Left forelimb (tissue), 1 donor: ENCODE measurements at places on chromosomes 1 and 21.

GRCh38 chr1:180540697-180541594, 17.8 kb upstream of the OVAAL start:
- no peak for DNase-seq

GRCh38 chr1:213138892-213139291, 87.9 kb downstream of the RPS6KC1 start:
- DNase-seq, result no peak

DNA sequence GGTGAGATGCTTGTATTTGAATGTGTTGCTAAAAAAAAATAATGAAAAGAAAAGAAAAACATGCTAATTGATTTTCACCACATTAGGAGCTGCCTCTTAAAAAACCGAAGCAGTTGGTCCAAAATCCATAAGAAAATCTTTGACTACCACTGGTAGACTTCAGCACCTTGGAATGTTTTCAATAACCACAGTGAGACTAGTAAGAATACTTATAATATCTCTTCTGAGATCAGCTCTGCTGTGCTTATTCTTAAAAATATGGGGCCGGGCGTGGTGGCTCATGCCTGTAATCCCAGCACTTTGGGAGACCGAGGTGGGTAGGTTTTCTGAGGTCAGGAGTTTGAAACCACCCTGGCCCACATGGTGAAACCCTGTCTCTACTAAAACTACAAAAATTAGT, 15.1 kb downstream of the NFYC start:
- DNase-seq, result no peak

- no peak for DNase-seq
Observed at GRCh38 chr1:53799141-53799540, 39.0 kb downstream of the NDC1 start.

DNA sequence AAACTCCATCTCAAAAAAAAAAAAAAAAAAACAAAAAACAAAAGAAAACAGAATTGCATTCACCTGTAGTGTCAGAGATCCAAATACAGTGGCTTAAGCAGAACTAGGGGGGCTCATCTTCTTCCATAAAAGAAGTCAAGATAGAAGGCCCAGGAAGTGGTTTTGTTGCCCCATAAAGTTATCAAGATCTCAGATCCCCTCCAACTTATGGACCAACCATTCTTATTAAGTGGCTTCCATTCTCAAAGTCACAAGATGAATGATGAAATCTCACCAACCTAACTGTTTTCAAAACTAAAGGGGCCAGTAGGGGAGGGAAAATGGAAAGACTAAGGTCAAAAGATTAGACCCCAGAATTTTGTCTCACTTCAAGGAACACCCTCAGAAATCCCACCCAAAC, 30.1 kb upstream of the DUSP23 start:
- no peak for DNase-seq

GRCh38 chr1:200367841-200368534, 41.8 kb downstream of the ZNF281 start:
- DNase-seq, result no peak

GRCh38 chr1:221998781-221999180, 256.9 kb upstream of the DUSP10 start:
- DNase-seq, result no peak

GRCh38 chr1:93845538-93846205, 33.3 kb downstream of the DNTTIP2 start:
- no peak for DNase-seq

DNA sequence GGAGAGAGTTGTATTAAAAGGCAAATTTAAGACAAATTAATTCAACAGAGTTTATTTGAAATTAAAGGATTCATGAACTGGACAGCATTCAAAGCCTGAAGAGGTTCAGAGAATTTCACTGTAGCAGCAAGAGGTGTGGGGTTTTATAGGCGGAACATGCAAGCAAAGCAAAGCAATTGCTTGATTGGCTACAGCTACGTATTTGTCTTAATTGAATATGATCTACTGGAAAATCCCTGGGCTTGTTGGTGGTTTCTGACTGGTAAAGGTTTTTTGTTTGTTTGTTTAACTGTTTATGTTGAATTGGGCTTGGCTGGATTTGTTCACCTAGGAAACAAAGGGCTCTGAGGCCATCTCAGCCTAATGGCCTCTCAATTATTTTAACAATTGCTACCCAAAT, 61.5 kb downstream of the KCNK1 start:
- no peak for DNase-seq

GRCh38 chr1:89147678-89148658, 22.1 kb upstream of the GBP2 start:
- no peak for DNase-seq

DNA sequence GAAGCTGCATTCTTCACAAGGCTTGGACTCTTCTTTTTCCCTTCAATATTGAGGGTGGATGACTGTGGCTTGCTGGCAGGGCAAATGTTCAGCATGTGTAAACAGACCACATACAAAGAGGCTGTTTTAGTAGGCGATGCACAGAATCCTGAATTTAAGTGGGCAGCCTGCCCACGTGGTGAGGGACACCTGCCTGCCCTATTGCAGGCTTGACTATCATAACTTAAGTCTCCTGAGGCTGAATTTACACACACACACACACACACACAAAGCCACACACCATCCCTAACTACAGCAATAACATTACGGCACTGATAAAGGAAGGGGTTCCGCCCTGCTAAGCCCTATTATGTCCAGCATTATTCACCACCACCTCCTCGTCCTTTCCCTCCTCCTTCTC, 15.9 kb downstream of the SYT2 start:
- DNase-seq, result no peak

DNA sequence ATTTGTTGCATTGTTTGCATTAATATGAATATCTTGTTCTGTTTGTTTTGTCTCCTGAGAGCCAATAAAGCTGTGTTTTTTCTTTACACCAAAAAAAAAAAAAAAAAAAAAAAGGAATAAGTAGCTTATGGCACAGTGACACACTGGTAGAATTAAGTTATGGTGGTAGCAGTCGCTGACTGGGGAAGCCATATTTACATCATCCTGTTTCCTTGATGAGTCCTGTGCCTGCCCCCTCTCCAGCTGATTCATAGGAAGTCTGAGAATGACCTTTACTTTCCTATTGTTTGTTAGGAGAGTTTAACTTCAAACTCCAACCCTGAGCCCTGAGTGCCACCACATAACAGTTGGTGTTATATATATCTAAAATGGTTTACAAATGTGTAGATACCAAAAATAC, 62.2 kb downstream of the OBSCN start:
- DNase-seq, result no peak

GRCh38 chr1:48202030-48202752, 20.3 kb upstream of the SLC5A9 start:
- peak; percentile 78 for DNase-seq

DNA sequence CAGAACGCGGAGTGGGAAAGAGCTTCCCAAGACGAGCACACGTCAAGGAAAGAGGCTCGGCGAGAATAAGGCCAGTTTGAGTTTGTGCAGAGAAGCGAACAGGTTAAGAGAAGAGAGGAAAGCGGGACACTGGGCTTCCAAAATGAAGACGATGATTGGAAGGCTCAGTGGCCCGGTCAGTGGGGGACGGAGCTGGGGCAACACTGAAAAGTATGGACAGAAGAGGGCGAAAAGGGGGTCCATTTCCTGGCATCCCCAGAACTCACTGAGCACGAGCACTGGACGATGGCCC, 258 bp downstream of the CCT3 start:
- no peak for DNase-seq

GRCh38 chr1:52080014-52080415, 23.9 kb downstream of the BTF3L4 start:
- no peak for DNase-seq

GRCh38 chr1:184556665-184557064, 169.8 kb downstream of the C1orf21 start:
- no peak for DNase-seq

DNA sequence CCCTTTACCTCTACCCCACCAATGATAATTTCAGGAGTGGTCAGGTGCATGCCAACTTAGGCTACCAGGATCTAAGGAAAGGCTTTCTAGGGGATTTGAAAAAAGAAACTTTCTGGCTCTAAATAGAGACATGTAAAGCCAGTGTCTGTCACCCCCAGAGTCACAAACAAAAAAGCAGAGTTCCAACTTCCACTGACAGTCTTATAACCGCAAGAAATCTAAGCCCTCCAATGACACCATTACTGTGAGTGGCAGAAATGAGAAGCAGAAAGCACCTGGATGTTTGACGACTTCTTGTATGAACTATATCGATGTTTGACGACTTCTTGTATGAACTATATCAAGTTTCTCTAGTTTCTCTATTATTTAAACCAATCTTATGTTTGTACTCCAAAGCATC, 6.0 kb downstream of the DENND1B start:
- no peak for DNase-seq

DNA sequence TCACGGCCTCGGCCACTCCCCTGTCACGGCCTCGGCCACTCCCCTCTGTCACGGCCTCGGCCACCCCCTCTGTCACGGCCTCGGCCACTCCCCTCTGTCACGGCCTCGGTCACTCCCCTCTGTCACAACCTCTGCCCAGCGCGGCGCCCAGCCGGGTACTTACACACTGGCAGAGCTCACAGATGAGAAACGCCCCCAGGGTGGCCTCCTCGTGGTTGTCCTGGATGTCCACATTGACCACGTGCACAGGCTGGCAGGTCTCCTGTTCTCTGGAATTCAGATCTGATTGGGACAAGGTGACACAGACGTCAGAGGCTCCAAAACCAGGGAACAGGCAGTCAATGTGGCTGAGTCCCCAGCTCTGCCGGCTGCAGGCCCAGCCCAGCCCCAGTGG, 3.3 kb upstream of the TMEM240 start:
- no peak for DNase-seq
